ACHN (cell line): ENCODE measurements at places on chromosomes 4 and X.

- no peak for DNase-seq
Observed at GRCh38 chrX:13177921-13178566, 133.6 kb upstream of the FAM9C start.

GRCh38 chr4:118389721-118390120 lies 36.9 kb upstream of the PRSS12 start:
- no peak for DNase-seq

DNA sequence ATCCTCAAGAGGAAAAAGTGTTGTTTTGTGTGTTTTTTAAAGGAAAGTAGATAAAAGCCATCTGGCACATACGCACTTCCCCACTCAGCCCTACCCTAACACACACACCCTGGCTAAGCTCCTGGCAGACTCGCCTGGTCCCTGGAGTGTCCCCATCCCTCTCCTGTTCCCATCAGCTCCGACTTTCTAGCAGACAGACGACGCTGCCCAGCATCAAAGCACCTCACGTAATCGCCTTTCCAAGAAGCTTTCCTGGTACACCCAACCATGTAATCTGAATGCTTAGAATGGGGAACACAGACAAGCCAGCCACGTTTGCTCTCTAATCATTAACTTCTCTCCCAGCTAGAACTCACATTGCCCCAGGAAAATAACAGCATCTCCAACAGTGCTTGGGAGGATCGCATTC lies 116.2 kb downstream of the AFAP1 start:
- DNase-seq = peak; percentile 82

DNA sequence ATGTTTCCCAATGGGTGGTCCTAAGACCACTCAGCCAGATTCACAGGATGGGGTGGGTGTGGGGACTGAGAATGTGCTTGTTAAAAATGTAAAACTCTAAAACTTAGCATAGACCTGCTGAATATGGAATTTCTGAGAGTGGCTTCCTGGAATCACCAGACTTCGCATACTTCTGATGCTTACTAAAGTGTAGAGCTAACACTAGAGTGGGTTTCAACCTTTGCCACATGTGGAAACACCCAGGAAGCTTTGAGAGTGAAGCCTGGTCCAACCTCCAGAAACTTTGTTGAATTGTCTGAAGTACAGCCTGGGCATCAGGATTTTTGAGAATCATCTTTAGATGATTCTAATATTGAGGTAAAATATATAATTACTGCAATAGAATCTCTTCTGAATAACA lies 167.8 kb upstream of the EDNRA start:
- DNase-seq = no peak

DNA sequence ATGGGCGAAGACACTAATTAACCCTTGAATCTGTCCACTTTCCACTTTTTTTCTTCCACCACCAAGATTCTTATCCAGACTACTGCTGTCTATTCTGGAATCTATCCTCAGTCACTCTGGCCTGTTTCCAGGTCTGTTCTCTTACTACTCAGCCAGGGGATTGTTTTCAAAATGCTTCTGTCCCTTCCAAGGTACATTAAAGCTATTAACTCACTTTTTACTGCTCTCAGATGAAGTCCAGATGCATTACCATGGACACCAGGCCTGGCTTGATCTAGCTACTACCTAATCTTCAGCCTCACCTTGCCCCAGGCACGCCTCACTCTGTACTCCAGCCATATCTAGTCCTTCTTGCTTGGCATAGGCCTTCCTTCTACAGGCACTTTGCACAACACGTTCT lies 66.4 kb downstream of the GALNT7 start:
- DNase-seq = no peak

DNA sequence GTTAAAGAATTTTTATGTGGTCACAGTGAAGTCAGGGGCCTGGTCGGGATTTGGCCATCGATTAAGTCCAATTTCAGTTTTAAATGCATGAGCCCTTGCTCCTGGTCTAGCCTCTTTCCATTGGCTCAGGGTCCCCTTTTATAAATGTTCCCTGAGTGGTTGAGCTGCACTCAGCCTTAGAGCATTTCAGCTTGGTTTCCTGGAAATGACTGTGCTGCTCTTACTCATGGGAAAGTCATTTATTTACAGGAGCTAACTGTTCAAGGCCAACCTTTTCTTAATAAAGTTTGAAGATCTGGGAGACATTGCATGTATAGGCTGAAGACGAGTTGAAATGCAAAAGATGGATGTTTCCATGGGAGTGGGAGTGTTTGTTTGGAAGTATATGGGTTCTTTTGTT lies 98.8 kb upstream of the CLNK start:
- peak; percentile 46 for DNase-seq

GRCh38 chr4:113256946-113257345 lies 207.5 kb downstream of the ANK2 start:
- DNase-seq = no peak
